ENCODE measurements at places on chromosomes 1 and 21. TPM values are rescaled to one million over a fixed set of nuclear protein-coding genes. Genes with fewer than 3 reads are reported as not detected.

The JTB gene
- total RNA-seq, result 97.0 TPM

DNA sequence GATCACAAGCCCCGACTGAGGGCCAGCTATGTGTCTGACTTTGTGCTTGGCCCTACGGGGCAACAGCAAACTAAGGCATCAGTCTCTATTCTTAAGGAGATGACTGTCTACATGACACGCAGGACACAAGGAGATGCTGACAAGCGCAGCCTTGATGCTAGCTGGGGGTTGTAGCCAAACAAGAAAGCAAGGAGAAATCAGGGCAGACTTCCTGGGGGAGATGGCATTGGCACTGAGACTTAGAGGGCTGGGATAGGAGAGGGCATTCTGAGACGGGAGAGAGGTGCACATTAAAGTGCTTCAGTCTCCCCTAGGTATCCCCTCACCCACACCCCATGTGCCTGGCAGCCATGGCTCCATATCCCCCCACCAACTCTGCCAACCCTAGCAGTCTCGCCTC is 210.8 kb upstream of the POU3F1 start:
- DNase-seq, result no peak

DNA sequence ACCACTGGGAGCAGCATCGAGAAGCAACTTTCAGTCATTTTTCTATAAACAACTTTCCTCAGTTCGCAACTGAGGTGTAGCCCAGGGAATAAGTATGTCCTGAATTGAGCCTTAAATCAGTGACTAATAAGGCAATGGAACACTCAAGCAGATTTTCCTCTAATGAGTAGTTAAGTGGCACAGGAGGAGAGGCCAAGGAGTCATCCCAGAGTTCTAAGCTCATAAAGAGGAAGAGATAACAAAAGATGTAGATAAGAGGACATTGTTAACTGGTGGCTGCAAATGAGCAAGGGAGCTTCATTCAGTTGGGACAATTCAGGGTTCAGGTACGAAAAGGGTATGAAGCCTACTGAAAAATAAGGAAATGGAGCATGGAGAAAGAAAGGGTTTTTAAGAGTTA is 64.5 kb downstream of the LRRC40 start:
- DNase-seq, result no peak

GRCh38 chr1:207810173-207810572 is 58.3 kb downstream of the CD46 start:
- DNase-seq, result no peak

GRCh38 chr1:183983371-183984105 is 54.0 kb downstream of the COLGALT2 start:
- DNase-seq, result no peak

DNA sequence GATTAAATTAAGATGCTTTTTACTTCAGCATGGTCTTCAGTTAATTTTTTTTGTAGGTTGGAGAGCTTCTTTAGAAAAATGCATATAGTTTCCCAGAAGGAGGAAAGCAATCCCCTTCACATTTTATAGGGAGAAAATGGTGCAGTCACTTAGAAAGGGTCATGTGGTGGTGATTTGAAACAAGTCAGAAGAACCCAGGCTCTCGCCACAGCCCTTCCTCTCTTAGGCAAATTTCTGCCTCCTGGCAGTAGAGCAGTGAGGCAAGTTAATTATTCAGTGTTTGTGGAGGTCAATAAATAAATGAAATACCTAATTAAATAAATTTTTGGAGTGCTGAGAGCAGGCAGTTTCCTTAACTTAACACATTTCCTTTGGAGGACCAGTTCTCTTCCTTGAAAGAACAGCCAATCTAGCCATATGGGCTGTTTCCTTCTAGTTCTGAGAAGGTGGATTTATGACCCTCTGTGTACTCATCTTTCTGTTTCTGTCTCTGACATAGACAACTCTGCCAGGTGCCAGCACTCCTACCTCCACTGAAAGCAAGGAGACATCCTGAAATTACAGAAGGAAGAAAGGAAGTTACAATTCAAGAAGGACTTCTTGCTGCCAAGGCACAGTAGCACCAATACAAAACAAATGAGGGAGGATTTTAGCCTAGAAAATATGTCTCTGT is 19.0 kb upstream of the POGZ start:
- no peak for DNase-seq

The TENT5C gene
- 26.4 TPM for total RNA-seq

DNA sequence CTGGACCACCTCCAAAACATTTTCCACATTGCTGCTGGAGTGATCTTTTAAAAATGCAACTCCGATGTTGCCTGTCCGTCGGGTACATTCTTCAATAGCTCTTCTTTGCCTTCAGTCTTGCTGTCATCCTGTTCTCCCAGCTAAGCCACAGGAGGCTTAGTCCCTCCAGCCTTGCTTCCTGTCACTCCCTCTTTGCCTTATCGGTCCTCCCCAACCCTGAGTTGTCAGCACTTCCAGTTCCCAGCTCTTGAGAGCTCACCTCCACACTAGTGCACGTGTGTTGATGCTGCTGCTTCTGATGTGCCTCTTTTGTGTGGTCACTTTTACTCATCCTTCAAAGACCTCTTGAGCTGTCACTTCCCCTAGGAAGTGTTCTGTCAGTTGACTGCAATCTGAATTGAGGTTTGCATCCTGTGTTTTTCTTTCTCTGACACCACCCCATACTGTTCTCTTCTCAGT is 15.3 kb downstream of the UCK2 start:
- no peak for DNase-seq

GRCh38 chr1:200786788-200787187 is 48.1 kb downstream of the CAMSAP2 start:
- no peak for DNase-seq

- DNase-seq, result no peak
Measured at GRCh38 chr1:113641396-113641795, 117.9 kb downstream of the PHTF1 start.

GRCh38 chr1:185652348-185652747 is 81.8 kb upstream of the HMCN1 start:
- DNase-seq, result no peak

DNA sequence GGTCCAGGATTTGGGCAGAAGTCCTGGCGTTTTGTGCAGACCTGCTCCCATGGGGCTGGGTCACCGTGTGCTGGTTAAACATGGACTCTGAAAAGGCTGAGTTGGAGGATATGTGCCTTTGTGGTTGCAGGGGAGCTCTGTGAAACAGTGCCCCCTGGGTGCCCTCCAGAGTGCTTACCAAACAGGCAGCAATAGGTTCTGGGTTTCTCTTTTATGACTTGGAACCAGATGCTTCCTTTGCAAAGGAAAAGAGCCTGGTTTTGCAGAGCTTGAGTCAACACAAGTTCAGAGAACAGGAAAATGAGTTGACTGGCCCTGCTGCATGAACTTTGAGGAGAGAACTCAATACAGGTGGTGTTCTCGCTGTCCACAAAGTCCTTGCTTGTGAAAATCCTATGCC is 288.9 kb downstream of the TM2D1 start:
- DNase-seq, result no peak

DNA sequence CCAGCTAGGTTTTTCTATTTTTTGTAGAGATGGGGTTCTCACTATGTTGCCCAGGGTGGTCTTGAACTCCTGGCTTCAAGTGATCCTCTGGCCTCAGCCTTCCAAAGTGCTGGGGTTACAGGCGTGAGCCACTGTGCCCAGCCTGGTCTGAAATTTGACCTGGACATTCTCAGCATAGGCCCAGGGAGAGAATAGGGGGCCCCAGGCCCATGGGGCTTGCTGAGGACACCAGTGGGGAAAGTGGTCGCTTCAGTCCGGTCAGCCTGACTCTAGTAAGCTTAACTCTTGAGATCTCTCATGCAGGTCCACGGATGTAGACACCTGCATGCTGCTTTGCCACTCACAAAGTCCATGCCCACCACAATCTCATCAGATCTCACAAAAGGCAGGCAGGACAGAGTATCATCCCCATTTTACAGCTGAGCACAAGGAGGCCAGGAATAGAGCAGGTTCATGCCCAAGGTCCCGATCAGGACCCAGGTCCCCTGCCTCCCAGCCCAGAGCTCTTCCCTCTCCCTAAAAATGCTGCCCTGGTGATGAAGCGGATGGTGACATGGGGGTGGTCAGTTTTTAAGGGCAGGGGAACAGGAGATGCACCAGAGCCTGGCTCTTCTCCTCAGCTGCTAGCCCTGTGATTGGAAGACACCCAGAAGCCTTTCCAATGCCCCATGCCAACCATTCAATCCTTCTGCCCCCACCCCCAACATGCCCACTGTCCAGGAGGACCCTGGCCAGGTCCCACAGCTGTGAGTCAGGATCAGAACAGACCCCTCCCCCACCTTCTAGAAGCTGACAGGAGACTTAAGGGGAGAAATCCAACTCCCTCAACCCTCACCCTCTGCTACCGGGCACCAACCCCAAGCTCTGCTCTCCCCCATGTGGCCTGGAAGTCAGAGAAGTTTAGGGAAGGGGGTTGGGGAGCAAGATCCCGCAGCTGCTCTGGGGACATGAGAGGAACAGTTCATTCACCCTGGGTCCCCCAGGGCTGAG is 1.8 kb downstream of the FHL3 start:
- no peak for DNase-seq

GRCh38 chr1:23977854-23978191 is 2.3 kb downstream of the SRSF10 start:
- DNase-seq, result no peak

- DNase-seq, result no peak
Measured at GRCh38 chr1:118122234-118123004, 62.6 kb downstream of the SPAG17 start.

DNA sequence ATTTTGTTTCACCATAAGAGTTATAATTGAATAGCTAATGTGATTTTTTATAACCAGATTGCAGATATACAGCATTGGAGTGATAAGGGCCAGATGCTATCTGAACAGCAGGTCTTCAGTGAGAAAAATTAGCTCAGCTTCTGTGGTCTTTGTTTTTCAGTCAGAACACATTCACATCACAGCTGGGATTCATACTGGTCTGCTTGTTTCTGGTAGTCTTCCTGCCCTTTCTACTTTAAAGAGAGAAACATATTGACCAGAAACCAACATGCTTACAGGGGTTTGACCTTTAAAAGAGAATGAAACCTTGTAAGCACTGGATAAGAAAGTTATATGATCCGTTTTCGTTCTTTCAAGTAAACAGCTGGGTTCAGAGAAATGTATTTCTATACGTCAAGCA is 213.7 kb upstream of the TMPRSS15 start:
- no peak for DNase-seq

GRCh38 chr1:108862698-108863477 is 6.0 kb upstream of the AKNAD1 start:
- DNase-seq, result no peak

- no peak for DNase-seq
Measured at GRCh38 chr21:25564349-25564948, 42.8 kb downstream of the MRPL39 start.

GRCh38 chr1:43434256-43434655 is 19.5 kb downstream of the HYI start:
- DNase-seq, result no peak

The PCAT6 gene
- total RNA-seq, result 0.31 TPM

The OR2T2 gene
- not detected for total RNA-seq

All from pancreas (tissue), 10 donors.